ENCODE measurements at places on chromosomes 5 and 9.

- DNase-seq: no peak
Observed at GRCh38 chr9:19408316-19408692, 505 bp upstream of the ACER2 start.

DNA sequence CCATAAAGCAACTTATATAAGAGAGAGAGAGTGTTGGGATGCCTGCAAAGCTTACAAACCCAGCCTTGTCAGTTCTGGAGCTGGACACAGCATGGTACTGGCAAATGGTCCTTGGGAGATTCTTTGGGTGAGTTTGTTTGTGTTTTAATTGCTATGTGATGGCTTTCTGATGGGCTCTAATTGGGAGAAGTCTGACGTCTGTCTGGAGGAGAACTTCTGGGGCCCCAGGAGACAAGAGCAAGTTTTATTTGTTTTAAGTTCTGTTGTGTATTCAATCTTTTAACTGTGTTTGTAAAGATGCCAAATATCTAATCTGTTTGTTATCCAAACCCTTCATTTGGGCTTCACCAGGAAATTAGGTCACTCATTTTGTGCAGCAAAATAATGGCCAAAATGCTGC is 50.3 kb upstream of the AFAP1L1 start:
- DNase-seq: no peak

DNA sequence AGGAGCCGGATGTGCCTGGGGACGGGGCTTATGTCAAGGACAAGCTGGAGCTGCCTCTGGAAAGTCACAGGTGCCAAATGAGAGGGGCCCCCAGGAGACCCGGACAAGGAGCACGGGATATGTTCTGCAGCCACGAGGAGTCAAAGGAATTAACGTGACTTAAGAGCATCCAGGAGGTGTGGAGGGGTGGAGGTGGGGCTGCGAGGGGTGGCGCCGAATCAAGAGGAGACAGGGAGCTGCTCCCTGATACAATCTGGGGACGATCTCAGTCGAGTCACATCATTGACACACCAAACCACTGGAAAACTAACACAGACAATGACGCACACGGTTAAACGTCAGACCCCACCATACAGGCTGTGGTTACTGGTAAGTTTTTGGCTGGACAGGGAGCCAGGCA is 10.4 kb downstream of the CCDC127 start:
- DNase-seq: no peak

DNA sequence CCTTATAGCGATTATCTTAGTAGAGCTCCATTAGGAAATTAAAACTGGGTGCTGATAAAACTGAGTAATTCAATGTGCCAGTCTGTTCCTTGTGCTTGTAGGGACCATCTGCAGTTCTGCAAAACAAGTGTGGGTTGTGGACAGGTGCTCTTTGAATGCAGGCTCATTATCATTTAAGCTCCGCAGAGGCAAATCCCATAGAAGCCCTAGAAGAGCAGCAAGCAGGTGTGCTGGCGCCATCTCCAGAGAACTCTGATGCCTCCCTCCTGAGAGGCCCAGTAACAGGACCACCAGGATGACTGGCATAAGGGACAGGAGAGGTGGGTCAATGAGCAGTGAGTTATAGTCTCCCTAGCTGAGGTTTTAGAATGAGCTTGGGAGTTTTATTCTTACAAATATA is 1342.4 kb upstream of the DMAC1 start:
- DNase-seq: no peak

- DNase-seq: no peak
Observed at GRCh38 chr5:57447658-57448057, 35.0 kb downstream of the ACTBL2 start.

- DNase-seq: no peak
Observed at GRCh38 chr9:8802242-8802641, 1002.7 kb upstream of the DMAC1 start.

DNA sequence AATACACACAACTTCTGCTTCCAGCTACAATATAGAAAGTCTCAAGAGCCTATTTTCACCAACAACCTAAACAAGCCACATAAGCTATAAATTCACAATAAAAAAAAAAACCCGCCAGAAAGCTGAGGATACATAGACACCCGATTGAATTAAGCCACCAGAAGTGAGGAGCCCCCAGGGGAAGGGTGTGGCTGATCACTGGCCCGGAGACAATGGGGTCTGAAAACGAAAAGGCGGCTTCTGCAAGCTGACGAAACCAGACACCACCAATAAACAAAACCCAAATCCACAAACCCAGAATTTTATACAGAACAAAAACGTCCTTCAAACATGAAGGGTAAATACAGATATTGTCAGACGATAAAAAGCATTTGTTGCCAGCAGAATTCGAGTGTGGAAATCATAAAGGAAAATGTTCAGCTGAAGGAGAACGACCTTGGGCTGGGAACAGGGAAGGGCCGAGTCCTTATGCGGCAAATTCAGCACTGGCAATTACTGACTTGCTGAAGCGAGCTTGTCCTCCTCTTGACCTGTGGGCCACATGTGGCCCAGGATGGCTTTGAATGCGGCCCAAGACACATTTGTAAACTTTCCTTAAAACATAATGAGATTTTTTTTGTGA is 39.6 kb upstream of the CEP72 start:
- DNase-seq: no peak

DNA sequence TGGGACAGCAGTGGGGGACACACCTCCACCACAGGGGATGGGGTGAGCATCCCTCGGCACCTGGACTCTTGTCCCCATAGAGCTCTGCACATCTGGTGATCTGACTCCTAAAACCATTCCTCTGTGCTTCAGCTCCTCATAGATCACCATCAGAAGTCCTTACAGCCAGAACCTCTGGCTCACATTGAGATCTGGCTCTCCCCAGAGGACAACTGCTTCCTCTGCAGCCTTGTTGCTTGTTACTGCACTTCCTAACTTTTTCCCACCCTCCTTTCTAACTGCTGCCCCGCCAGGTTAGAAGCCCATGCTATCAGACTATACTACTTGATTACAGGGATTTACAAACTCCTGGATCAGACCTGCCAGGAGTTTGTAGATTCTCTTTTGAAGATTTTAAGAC is 64.5 kb downstream of the ARSB start:
- no peak for DNase-seq

- no peak for DNase-seq
Observed at GRCh38 chr5:149001162-149001561, 61.7 kb downstream of the SH3TC2 start.

DNA sequence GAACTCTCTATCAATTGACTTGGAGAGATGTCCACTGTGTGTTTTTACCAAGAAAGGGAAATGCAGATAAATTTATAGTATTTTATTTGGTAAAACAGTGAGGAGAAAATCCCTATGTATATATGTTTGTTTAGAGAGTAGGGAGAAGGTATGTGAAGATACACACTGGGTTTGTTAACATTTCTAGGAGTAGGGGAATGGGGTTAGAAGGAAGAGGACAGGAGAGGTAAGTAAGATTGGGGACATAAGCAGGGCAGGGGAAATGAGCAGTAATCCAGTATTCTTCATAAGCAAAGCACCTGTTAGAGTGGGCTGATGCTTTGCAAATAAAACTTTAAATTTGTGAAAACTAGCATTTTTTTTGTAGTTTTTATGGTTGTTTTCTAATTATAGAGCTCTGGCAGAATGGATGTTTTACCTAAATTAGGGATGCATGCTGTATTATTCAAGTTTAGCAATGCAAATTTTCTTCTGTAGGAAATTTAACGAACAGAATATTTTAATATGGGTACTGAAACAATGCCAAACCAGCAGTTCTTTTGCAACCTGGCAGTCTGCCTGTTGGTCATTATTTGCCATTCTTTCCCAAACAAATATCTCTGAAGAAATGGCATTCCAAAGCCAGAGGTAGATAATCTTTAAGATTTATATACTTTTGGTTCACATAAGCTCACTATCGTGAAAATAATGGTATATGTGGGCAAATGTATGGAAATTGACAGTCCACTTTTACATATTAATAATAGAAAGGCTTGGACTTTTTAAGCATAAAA is 19.4 kb upstream of the DCP2 start:
- DNase-seq: no peak

DNA sequence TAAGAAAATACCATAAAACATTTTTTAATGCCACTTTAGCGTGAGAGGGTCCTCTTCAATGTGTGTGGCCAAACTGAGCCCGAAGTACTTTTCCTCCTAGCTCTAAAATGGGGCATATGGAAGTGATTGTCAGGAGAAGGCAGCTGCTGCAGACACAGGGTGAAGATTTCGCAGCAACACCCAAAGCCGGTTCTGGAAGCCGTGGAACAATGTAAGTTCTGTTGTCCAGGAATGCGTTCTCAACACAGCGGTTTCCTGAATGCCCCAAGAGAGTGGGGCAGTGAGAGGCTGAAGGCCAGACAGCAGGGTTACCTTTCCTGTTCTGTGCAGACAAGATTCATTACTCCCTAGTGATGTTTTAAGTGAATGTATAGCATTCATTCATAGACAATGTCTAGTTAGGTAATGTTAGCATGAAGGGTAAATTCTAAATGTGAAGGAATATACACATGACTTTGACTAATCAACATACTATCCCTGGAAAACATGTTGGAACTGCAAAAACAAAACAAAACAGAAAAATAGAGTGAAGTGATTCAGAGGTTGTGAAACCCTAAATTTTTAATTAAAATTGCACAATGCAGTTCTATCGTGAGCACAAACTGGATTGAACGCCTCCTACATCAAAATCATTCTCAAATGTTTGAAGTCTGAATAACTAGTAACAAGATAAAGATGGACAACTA is 197.0 kb upstream of the SEMA6A start:
- no peak for DNase-seq

DNA sequence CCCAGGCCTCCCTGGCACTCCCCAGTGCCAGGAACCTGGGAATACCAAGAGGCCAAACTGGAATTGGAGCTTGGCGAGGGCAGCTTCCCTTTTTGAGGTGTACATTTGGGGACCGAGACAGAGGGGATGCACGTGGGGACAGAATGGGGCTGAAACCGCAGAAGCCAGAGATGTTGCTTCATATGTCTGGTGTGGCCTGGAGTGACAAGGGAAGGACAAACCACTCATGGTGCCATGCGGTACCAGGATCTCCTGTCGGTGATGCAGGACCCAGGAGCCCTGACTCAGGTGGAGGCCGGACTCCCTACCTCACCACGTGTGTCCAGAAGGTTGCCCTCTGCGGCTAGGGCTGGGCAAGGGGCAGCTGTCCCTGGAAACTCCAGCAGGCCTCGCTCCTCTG is 4.0 kb upstream of the CSF2 start:
- DNase-seq: no peak

DNA sequence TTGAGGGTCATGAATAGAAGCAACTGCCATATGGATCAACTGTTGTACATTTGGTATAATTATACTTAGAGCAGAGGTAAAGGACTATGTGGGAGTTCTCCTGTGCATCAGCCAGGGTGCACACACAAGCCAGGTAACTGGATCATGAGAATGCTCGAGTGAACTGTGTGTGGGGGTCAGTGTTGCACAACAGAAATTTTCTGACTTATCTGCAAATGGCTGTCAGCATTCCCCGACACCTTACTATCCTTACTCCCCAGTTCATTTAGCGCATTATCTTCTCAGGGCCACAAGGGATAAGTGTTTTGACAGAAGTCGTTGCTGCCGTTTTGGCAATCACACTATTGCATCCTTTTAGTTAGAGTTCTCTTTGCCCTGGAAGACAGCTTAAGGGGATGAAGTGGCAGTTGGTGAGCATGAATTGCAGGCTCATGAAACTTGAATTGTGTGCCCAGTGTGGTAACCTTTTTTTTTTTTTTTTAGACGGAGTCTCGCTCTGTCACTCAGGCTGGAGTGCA is 1.7 kb downstream of the CANX start:
- no peak for DNase-seq

DNA sequence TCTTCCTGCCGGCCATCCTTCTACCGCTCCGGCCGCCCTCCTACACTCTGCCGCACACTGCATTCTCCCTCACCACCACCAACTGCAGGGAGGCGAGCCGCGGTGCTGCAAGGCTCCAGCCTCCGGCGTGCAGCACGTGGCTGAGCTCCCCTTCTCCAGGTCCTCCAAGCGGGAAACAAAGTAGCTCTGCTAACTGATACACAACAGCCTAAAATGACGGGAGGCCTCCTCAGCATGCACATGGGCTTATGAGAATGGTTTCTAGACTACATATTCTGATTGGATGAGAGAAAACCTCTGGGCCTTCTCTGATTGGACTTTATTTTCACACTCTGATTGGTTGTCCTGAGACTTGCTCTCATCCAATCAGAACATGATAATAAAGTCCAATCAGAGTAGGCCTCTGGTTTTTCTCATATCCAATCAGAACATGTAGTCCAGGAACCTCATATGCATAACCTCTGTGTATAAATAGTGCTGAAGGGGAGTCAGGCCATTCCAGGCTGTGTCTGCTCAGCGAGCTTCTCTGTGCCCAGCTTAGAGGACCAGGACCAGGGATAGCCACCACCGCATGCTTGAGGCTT is 27.0 kb upstream of the ZNF354B start:
- DNase-seq: no peak

DNA sequence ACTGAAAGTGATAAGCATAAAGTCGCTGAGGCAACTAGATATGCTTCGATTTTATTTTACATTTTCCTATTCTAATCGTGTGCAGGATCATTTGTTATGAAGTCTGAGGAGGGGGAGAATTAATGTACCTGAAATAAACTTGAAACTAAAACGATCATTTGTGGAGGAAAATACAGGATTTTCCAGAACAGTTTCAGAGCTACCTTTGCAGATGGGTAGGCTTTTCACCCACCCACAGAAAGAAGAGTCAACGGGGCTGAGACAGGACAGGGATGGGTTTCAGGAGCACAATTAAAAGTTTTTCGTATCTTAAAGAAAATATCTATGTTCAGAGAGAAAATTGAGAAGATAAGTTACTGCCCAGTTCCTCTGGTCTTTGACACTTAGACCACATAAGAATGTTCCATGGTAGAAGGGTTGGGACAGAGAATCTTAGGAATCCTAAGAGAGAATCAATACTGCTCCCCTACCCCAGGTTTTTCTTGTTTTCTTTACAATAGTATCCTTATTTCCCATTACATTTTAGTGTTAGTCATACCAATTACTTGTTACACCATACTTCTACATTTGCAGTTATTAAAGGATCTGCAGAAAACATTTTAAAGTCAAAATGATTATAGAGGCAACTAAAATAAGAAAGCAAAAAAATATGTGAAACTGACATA is 211.4 kb downstream of the DEPDC1B start:
- no peak for DNase-seq

- DNase-seq: no peak
Observed at GRCh38 chr5:145902421-145902820, 29.6 kb upstream of the GRXCR2 start.

DNA sequence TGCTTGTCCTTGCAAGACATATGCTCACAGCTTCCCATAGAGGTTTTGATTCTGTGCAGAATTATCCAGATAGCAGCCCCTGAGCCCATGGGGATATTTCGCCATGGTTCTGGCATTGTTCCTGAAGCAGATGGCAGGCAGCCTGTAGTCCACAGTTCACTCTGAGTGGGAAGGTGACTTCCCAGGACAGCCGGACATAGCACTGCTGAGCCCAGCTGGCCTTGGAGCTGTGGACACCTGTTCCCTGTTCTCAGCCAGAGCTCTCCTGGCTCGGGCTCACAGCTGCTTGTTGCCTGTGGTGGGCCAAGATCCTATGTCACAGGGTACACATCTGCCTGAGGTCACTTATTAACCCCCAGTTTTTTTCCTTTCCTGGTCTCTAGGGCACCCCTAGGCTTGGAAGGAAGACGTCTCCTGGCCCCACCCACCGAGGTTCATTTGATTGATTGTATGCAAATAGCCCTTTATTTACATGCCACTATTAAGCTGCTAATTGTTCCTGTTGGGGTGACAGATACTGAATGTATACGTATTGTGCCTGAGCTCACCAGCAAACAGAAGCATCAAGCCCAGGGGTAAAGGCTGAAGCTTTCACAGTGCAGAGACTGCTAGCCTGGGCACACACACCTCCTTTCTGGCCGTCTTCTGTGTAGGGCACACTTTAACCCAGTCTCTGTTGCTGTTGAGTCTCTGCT is 96.6 kb upstream of the DMRT1 start:
- DNase-seq: no peak

- DNase-seq: no peak
Observed at GRCh38 chr5:118984602-118985001, 3.7 kb downstream of the DTWD2 start.

All from CMK (cell line).